Small intestine (tissue), 16 donors: ENCODE measurements at places on chromosomes 2 and 18. TPM values are rescaled to one million over a fixed set of nuclear protein-coding genes. Genes with fewer than 3 reads are reported as not detected.

The SIX2 gene
- not detected for polyA plus RNA-seq

The FTCDNL1 gene
- polyA plus RNA-seq: 5.6 TPM

The FNDC4 gene
- 0.81 TPM for polyA plus RNA-seq

GRCh38 chr2:24613154-24613814, 122.2 kb downstream of the NCOA1 start:
- no peaks in the 10 kb centered on the region for H3K27me3 ChIP-seq
- H3K36me3 ChIP-seq: no peaks in the 10 kb centered on the region
- H3K4me1 ChIP-seq: no peaks in the 10 kb centered on the region
- H3K4me3 ChIP-seq: no peak overlapping the region
- no peak for DNase-seq

DNA sequence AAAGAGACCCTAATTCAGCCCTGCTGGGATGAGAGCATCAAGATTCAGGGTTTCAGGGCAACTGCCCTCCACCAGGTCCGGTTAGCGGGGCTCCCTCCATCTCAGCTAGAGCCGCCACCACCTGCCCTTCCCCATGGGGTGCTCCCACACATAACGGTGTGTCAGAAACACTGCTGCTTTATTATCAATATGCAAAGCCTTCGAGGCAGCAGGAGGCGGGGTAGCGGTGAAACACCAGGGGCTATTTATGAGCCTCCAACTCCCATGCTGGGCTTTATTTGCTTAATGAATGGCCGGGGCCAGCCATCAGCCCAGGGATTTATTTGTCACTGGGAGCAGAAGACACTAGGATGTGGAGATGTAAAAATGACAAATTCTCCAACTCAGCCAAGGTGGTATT, 109.8 kb downstream of the GALNT14 start:
- no peak overlapping the region for H3K4me3 ChIP-seq
- no peaks in the 10 kb centered on the region for H3K4me1 ChIP-seq
- H3K36me3 ChIP-seq: no peaks in the 10 kb centered on the region
- H3K27me3 ChIP-seq: no peaks in the 10 kb centered on the region
- H3K27ac ChIP-seq: no peak overlapping the region

DNA sequence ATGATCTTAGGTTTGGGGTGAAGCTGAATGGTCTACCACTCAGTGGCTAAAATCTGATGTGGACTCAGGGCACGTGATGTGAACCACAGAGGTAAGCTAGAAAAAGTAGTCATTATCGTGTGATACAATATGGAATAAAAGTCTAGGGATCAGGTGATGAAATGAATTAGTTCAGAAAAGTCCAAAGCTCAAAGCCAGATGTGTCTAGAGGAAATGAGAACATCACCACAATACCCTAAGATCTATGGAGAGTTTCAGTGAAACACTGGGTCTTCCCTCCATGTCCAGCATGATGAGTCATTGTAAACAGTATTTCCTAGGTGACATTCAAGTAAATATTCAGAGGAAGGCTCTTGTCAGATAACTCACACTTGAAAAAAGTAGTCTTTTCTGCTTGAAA, 1257.4 kb upstream of the ZEB2 start:
- no peak overlapping the region for H3K27ac ChIP-seq
- H3K4me3 ChIP-seq: no peak overlapping the region
- H3K36me3 ChIP-seq: no peaks in the 10 kb centered on the region
- no peaks in the 10 kb centered on the region for H3K4me1 ChIP-seq
- DNase-seq: no peak

DNA sequence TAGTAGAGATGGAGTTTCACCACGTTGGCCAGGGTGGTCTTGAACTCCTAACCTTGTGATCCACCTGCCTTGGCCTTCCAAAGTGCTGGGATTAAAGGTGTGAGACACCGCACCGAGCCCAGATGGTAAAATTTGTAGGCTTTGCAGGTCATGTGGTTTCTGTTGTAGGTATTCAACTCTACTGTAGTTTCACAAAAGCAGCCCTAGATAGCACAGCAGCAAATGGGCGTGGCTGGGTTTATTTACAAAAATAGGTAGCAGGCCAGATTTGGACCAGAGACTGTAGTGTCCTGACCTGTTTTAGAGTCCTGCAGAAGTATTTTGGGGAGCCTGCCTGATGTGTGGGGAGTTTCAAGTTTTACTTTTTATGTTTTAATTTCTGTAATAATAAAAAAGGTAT, 84.1 kb upstream of the RASGRP3 start:
- no peaks in the 10 kb centered on the region for H3K36me3 ChIP-seq
- no peak for DNase-seq
- no peak overlapping the region for H3K27ac ChIP-seq
- H3K27me3 ChIP-seq: no peaks in the 10 kb centered on the region
- H3K4me3 ChIP-seq: no peak overlapping the region

- no peaks in the 10 kb centered on the region for H3K27me3 ChIP-seq
- no peak for DNase-seq
- no peaks in the 10 kb centered on the region for H3K4me1 ChIP-seq
- no peak overlapping the region for H3K4me3 ChIP-seq
- no peaks in the 10 kb centered on the region for H3K36me3 ChIP-seq
Measured at GRCh38 chr2:134502104-134502503, 216.7 kb downstream of the TMEM163 start.

GRCh38 chr2:8549273-8549922, 132.5 kb upstream of the ID2 start:
- H3K27ac ChIP-seq: no peak overlapping the region
- H3K4me1 ChIP-seq: no peaks in the 10 kb centered on the region
- H3K36me3 ChIP-seq: peaks cover 14% of the 10 kb centered on the region
- DNase-seq: no peak
- no peak overlapping the region for H3K4me3 ChIP-seq

DNA sequence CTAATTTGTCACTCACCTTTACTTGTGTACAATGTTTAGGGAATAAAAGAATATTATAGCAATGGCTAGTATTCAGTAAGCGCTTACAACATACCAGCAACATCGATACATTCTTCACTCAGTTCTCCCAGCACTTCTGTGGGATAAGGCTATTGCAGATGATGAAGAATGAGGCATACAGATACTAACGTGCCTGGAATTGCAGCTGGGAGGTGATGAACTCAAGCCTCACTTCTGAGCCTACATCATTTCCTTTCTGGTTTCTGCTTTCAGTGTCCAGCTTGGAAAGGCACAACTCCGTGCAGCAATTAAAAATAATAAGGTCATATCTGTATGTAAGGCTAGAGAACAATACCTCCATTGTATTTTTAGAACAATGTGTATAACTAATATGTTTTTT, 95.4 kb upstream of the AQP4 start:
- no peak overlapping the region for H3K27ac ChIP-seq
- H3K36me3 ChIP-seq: no peaks in the 10 kb centered on the region
- H3K27me3 ChIP-seq: no peaks in the 10 kb centered on the region
- no peaks in the 10 kb centered on the region for H3K4me1 ChIP-seq
- no peak for DNase-seq

DNA sequence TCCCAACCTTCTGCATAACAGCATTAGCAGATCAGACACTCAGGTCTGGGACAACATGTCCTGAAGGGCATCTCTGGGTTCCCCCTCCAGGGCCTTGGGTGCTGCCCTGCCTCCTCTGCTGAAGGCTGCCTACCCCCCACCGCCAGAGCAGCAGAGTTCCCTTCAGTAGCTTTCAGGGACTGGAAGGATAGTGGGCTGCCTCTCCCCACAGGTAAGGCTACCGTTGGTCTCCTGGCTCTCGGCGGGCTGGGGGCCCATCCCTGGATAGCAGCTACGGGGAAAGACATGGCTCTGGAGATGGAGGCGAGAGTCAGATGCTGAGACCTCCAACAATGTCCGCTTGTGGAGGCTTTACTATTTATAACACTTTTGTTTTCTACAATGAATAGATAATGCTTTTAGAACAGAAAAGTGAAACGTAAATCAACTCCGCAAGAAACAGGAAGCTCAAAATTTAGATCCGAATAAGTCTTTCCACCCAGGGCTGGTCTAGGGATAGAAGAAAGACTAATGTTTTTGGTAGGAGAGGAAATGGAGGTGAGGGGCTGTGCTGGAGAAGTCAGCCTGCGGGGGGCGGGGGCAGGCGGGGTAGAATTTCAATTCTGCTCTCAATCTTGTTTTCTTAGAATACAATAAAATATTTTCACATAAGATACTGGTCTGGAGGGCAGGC, 58.4 kb downstream of the ARL4C start:
- no peaks in the 10 kb centered on the region for H3K36me3 ChIP-seq
- no peak for DNase-seq
- H3K4me1 ChIP-seq: no peaks in the 10 kb centered on the region
- no peak overlapping the region for H3K27ac ChIP-seq
- no peak overlapping the region for H3K4me3 ChIP-seq

- H3K4me1 ChIP-seq: peaks cover 3% of the 10 kb centered on the region
- DNase-seq: peak; percentile 57
- H3K36me3 ChIP-seq: no peaks in the 10 kb centered on the region
- H3K27me3 ChIP-seq: no peaks in the 10 kb centered on the region
- H3K4me3 ChIP-seq: no peak overlapping the region
- H3K27ac ChIP-seq: no peak overlapping the region
Measured at GRCh38 chr18:10140461-10141282, 226.9 kb downstream of the VAPA start.
